ENCODE measurements at places on chromosomes 6 and 20.
A peak's percentile ranks its signal among the peaks of the same experiment; 100 is the strongest.

GRCh38 chr6:13336553-13336952 lies 8.2 kb upstream of the TBC1D7 start:
- DNase-seq = peak; percentile 91

GRCh38 chr6:41284726-41285125 lies 1.8 kb downstream of the TREM1 start:
- DNase-seq = no peak

DNA sequence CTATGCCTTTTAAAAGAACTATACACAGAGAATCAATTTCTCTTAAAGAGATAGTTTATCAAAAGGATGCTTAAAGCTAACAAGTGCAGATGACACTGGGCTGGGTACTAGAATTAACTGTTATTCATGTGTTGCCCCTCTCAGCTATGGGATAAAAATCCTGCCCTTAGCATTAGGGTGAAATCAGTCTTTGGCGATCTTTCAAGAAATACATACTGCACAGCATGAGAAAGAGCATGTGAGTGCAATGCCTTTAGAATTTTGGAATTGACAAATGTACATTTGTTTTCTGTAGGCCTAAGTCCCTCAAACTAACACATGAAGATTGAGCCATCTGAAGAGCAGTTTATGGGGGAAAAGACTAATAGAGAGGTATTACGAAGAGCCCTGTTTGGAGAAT lies 115.4 kb downstream of the ZFP64 start:
- no peak for DNase-seq

DNA sequence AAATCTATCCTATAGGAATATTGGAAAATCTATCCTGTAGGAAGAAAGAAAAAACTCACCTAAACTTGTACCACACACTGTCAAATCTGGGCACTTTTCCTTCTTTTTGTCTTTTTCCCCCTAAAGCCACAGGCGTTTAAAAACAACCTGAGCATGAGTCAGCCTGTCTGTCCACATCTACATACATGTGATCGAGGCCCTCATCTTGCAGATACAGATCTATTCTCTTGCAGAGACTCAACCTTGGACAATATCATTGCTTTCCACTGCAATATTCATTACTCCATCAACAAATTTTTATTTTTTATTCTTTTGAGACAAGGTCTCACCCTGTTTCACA lies 95.9 kb upstream of the IYD start:
- DNase-seq = no peak

GRCh38 chr6:147530132-147531060 lies 21.9 kb downstream of the SAMD5 start:
- DNase-seq = no peak

DNA sequence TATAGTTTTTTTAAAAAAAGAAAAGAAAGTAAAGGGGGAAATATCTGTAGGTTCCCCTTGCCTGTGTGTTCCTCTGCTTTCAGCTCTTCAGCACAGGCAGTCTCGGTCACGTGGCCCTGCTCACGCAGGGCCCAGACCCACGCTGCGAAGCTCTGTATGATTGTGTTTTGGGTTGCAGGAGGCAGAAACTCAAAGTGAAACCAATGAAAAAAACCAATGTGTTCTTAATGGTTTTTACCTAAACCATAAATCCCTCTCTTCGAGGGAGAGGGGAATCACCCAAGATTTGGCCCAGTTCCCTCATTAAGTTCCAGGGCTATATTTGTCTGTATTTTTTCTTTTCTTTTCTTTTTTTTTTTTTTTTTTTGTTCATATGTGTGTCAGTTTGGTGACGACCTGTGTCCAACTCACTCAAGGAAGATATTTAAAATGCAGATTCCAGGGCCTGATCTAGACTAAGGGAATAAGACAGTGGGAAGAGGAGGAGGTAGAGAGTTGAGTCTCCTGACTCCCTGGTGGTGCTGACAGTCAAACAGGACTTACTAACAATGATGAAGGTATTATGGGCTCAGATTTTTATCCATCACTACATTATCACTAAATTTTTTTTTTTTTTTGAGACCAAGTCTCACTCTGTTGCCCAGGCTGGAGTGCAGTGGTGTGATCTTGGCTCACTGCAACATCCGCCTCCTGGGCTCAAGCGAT lies 33.8 kb upstream of the RREB1 start:
- no peak for DNase-seq

DNA sequence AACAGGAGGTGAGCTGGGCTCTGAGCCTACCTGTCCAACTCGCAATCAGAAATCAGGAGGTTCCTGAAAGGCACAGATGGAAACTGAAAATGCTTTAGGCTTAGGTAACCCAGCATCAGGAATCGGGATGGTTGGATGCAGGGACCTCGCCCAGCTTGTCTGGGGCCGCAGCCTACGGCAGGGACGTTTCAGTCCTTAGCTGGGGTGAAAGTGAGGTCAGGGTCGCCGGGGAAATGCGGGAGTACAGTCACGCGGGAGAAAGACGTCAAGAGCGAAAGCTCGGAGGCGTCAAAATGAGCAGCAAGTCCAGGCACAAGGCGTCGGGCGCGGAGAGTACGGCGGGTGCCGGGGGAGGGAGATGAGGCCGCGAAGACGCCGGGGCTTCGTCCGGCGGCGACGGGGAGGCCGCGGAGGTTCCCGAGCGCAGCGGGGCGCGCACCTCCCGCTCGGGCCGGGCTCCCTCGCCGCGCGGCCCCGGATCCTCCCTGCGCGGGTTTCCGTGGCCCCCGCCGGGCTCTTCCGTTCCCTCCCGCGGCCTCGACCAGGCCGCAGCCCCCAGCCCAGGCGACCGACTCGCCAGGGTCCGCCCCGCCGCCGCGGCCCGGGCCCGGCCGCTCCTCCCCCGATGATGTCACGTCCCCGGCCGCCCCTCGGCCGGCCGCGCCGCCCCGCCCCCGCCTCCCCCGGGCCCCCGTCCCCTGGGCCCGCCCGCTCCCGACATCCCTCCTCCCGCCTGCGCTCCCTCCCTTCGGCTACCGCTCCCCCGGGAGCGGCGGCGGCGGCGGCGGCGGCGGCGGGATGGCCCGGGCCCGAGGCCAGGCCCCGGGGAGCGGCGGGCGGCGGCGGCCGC lies at the start of gene EBF4:
TSS of gene EBF4 (plus strand) at position 745 of the 850 bp plus-strand sequence. CDS start 866 bp downstream, outside the sequence.
- DNase-seq = peak; percentile 59

DNA sequence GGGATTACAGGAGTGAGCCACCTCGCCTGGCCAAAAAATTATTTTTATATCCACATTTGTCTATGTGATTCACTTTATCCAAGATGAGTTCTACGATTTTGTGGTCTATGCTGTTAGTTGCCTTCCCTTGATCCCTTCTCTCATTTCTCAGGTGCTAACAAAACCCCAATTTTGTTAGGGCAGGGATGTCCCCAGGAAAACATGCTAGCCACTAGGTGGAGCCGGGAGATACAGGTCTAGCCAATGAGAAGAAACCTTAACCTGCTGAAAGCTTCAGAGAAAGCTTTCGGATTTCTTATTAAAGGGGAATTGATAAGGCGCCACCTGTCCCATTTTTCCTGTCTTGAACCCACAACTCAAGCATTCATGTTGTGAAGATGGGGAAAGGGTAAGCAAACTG lies 167.4 kb upstream of the OLIG3 start:
- no peak for DNase-seq

- DNase-seq = no peak
Observed at GRCh38 chr6:111753573-111753972, 119.7 kb downstream of the FYN start.

GRCh38 chr6:107402533-107402932 lies 56.8 kb downstream of the PDSS2 start:
- DNase-seq = no peak

DNA sequence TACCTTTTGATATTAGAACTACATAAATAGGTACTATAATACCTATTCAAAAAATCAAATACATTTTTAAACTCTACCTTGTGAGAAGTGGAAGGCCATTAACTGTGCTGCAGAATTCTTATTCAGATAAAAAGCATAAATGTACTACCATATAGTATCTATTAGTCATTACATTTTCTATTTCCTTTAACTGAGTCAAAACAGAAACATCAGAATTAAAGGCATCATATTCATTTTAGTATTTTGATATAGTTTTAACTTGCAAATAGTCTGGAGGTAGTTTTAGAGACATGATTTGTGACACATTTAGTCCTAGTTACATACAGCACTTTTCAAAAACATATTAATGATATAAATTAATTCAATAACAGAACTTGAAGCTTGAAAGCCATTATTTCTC lies 39.9 kb upstream of the TAB2 start:
- DNase-seq = no peak

DNA sequence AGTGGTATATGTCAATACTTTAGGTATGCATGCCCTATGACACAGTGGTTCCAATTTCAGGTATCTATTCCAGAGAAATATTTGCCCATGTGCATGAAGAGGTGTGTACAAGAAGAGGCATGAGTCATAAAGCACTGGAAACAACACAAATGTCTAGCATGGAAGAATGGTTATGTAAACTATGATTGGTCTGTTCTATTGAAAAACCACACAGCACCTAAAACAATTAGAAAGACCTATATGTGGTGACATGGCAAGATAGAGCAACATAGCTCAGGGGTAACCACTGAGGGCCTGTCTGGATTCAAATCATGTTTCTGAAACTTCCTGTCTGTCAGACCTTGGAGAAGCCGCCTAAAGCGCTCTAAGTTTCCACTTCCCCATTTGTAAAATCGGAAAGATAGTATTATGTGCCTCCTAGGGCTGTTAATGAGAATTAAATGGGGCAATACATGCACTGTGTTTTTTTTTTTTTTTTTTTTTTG lies 76.0 kb upstream of the SHLD1 start:
- no peak for DNase-seq

DNA sequence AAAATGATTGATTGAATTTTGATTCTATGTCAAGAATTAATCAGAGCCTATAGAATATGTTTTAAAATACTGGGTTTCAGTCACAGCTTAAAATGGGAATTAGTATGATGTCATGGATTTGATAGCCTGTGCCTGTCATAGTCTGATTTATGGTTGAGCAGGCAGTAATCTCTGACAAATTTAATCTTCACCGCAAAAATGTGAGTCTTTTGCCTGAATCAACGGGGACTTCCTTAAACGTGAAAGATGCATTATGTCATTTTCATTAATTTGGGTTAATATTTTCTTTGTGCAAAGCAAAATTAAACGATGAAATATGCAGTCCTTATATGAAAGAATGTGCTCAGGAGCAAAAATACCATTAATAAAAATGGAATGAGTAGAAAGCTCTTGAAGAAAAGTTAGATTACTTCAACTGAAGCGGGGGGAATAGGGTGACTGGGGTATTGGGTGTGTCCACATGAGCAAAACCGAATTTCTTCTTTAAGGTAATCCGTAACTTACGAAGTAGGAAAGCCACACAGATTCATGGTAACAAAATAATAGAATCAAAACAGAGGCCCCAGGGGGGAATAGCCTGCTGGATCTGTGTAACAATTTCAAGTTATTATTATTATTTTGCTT lies 339.6 kb upstream of the NOX3 start:
- DNase-seq = no peak

GRCh38 chr6:13358511-13358910 lies 30.2 kb upstream of the TBC1D7 start:
- DNase-seq = no peak

DNA sequence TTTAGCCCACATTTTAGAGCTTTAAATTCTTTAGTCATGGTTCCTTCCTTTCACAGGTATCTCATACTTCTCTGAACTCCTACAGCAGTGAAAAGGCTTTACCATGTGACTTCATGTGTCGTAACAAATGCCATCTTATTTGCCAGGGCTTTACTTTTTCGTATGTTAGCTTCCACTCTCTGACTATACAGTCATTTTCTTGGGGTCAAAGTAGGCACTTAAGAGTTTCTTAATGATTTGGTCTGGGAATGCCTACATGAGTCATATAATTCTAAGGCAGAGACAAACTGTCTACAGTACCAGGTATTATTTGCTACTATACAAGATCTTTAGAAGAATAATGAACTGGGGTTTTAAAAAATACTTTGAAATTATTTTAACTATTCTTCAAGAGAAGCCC lies 15.0 kb downstream of the RAB23 start:
- DNase-seq = no peak

- peak; percentile 56 for DNase-seq
Observed at GRCh38 chr6:14066782-14067406, 50.7 kb upstream of the CD83 start.

GRCh38 chr6:37657112-37657886 lies 40.4 kb downstream of the MDGA1 start:
- no peak for DNase-seq

GRCh38 chr6:161489626-161490306 lies 215.9 kb upstream of the AGPAT4 start:
- DNase-seq = no peak

GRCh38 chr20:34886122-34886521 lies 9.7 kb downstream of the ACSS2 start:
- DNase-seq = no peak

DNA sequence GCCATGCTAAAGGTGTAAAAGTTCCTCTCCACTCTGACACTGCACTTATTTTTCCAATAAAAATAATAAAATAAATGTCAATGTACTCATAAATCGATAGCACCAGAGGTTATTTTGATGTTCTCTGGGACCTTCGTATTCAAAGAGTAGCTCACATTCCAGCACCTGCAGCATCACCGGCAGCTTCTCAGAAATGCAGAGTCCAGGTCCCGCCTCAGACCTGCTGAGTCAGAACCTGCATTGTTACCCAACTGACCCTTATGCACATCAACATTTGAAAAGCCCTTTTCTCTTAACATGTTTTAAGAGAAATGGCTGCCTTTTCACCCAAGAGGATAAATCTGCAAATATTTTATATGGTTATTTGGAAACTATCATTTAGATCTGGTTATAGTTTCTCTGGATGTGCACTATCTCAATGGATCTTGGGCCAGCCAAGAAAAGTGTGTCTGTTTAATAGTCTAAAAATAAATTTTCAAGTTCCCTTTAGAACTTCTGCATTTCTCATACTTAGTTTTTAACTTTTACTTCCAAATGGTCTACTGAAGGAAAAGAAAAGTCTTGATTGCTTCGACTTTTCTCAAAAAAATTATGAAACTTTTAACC lies 216.2 kb upstream of the PRDM1 start:
- DNase-seq = no peak

- DNase-seq = no peak
Observed at GRCh38 chr20:40156600-40157317, 532.3 kb downstream of the MAFB start.

GRCh38 chr6:11363881-11364576 lies 131.6 kb upstream of the NEDD9 start:
- no peak for DNase-seq

DNA sequence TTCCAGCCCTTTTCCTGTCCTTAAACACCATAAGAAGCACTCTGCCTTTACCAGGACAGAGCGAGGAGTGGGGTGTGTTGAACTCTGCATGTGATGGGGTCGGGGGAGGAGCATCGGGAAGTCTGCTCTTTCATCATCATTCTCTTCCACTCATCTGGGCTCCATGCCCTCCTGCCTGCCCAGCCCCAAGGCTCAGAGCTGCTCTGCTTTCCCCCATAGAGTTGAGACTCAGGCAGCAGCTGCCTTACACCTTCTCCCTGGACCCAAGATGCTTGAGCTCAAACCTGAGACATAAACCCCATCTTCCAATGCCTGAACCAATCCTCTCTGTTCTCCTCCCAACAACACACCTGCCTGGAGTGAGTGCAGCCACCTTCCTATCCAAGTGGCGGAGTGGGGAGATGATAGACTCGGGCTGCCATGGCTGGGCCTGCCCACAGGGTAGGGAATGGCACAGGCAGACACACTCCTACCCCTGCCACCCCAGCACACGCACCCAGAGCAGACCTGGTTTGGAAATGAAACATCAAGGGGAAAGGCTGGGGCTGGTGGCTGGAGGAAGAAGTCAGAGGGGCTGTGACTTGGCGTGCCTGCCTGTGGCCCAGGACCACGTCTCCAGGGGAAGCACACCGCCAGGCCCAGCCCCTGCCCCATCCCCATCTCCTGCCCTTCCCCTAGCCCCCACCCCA lies 28.4 kb downstream of the TFEB start:
- DNase-seq = no peak

All from right forelimb (tissue), 1 donor.